GM13977 (cell line): ENCODE measurements at places on chromosomes 11 and 22.

- no peak for DNase-seq
Observed at GRCh38 chr11:83033371-83033770, 38.3 kb downstream of the RAB30 start.

GRCh38 chr22:37542959-37543358, 17.3 kb upstream of the CDC42EP1 start:
- no peak for DNase-seq

DNA sequence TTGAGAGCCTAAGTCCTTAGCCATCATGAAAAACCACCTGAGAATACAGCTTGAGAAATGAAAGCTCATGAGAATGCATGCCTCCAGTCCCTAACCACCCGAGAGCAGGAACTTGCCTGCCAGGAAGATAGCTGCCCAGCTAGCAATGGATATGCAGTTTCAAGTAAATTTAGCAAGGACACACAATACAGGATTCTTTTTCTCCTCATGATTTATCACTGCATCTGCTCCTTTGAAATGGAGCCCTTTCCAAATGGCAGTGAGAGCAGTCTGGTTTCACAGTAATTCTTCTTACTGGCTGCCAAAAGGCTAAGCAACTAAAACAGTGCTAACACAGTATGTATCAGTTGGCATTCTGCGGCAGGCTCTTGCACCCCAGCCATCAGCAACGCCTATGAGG, 109.9 kb downstream of the MICAL3 start:
- DNase-seq, result no peak

- no peak for DNase-seq
Observed at GRCh38 chr22:38271927-38272372, 860 bp downstream of the TMEM184B start.

GRCh38 chr11:85088286-85088685, 538.9 kb downstream of the DLG2 start:
- DNase-seq, result no peak

DNA sequence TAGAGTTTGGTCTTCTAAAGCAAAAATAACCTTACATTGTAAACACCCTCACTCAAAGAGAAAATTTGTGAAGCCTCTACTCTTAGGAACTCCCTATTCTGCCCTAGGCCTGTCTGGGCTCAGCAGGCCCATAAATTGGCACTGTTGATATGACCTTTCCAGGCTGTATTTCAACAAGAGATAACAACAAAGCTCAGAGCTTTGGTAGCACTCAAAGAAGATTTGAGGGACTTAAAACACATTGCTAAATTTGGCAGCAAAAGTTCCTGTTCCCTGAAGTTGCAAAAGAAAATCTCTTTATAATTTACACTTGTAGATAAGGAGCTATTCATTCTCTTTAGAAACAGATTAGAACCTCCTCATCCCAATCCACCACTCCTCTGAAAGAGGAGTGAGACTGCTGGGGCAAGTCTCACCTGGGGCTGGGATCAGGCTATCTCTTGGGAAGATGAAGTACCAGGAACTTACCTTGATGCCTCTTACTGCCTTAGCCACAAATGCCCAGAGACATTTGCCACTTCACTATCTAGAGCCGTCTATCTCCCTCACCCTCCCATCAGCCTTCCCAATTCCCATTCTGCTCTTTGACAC, 110.4 kb upstream of the AKIP1 start:
- no peak for DNase-seq

GRCh38 chr22:44592126-44592823, 94.2 kb upstream of the RTL6 start:
- DNase-seq, result no peak

DNA sequence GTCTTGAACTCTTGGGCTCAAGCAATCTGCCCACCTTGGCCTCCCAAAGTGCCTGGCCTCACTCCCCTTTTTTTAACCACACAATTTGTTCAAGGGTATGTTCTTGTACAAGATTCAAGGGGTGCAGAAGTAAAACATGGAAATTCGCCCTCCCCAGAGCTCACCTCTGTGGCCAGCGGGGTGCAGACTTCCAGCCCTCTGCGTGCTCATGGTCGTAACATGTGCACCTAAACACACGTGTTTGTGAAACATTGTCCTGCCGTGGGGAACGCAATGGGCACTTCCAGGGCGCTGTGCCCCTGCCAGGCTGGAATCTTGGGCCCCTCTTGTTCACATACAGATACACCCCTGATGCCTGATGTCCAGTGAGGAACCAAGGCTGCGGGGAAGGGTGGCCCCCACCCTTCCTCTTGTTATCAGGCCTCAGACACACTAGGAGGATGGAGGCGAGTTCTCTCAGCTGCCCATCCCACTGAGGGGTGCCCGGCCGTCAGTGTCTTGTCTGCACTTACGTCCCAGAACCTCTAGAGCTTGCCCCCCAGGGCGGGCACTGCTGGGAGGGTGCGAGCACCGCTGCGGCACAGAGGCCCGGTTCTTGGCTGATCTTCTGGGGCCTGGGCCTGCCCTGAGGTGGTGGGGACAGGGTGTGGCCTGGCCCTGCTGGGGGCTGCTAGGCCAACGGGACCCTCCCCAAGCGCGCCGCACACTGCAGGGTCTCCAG, 4.1 kb upstream of the EPS8L2 start:
- no peak for DNase-seq

DNA sequence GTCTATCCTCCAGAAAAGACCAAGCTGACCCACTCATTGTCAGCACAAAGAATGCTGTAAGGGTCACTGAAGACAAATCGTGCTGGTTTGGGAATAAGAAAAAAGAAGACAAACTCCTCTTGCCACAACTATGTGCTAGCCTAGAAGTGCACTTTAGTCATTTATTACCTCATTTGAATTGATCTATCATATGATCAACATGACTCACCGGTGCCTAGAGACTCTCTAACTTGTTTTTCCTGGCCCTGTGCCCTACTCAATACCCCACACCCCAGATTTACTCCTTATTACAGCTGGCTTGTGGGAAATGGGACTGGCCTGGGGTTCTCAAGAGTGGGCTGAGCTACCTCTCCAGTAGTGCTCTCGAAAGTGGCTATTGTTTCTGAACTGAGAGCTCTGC, 35.9 kb upstream of the HORMAD2 start:
- no peak for DNase-seq

- peak; percentile 86 for DNase-seq
Observed at GRCh38 chr11:125072218-125072960, 9.3 kb downstream of the SLC37A2 start.

DNA sequence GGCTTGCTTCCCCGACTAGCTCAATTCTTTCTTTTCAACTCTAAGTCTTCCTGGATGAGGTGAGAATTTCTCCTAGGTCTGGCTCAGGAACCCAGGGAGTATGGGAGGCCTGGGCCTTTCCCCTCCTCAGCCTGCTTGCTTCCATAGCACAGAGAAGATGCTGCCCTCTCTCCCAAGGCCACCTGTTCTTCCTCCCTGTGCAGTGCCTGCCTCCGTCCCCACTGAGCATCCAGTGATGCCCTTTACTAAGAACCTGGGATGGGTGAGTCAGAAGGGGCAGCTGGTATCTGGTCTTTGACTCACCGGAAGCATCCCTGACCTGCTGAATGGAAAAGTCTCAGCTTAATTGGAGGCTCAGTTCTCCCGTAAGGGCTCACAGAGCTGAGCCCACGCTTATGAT, 607.9 kb downstream of the BUD13 start:
- DNase-seq, result no peak

DNA sequence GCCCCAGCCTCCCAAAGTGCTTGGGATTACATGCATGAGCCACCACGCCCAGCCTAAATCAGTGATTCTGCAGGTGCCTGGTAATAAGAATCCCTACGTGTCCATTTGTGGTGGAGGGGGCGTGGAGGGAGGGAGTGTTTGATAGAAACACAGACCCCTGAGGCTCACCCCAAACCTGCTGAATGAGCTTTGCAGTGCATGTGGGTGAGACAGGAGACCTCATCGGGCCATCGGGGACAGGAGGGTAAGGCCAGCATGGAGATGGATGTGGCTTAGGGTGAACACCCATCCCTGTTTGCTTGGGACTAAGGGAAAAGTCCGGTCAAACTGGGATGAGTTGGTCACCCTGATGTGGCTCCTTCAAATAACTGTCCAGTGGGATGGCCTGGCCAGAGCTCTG, 71.3 kb upstream of the ALX4 start:
- no peak for DNase-seq

GRCh38 chr11:73399159-73399590, 23.0 kb downstream of the RELT start:
- no peak for DNase-seq

DNA sequence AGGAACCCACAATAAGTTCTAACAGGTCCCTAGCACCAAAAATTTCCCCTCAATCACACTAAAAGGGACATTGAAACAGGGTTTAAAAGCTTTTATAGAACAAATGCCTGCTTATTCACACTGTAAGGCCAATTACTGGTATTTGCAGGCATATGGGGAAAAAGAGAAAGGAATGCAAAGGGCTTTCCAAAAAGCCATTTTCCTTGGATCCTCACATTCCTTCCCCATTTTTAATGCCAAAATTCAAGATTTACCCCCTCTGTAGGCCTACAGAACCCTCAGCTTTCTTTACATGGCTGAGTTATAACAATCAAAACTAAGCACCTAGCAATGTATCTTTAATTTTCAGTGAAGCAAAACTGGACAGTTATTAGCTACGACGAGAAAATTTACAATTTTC, 102.0 kb downstream of the SBF2 start:
- DNase-seq, result no peak

DNA sequence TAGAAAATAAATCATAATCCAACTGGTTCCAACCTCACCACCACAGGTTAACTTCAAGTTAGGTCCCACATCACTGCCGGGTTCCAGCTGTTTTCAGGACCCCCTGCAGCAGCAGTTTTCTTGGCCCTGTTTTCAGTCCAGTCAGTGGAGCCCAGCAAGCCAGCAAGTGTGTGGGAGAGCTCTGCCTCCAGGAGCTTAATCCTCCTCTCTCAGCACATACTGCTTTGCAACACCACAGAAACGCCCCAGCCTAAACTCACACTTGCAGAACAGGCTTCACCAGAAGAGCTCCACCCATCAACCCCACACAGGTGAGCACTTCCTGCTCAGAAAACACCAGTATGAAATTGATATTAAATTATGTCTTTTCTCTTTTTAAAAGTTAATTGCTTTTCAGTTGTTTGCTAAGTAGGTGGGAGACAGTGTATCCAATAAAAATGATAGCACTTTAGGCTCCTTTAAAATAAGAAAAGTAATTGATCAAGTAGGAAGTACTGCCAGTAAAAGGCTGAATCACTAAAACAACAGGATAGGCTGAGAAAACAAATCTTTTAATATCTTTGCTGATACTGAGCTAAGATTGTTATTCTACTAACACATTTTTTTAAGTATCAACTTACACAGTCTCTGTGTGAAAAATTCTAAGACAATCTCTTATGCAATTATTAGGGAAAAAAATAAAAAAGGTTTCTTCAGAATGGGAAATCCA, 81.5 kb upstream of the TP53AIP1 start:
- DNase-seq, result no peak

DNA sequence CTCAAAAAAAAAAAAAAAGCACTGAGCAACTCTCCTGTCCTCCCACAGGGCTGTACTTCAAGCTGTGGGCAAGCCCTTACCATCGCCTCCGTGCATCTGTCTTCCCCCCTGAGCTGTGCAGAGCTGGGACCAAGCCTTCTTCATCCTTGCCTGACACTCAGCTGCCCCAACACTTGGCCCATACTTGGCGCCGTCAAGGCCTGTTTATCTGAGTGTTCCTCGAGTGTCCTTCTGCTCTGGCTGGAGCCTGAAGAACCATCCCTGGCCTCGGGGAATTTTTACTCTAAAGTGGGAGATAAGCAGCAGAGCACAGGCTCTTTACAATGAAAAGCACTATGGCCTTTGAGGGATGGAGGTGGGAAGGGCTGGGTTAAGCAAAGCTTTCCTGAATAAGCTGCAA, 1.6 kb upstream of the TIRAP start:
- DNase-seq, result no peak

- DNase-seq, result no peak
Observed at GRCh38 chr11:120929090-120929489, 94.8 kb upstream of the TBCEL start.

- DNase-seq, result no peak
Observed at GRCh38 chr11:27013781-27014361, 20.0 kb downstream of the FIBIN start.

GRCh38 chr11:7575841-7576725, 62.3 kb downstream of the PPFIBP2 start:
- DNase-seq, result no peak

DNA sequence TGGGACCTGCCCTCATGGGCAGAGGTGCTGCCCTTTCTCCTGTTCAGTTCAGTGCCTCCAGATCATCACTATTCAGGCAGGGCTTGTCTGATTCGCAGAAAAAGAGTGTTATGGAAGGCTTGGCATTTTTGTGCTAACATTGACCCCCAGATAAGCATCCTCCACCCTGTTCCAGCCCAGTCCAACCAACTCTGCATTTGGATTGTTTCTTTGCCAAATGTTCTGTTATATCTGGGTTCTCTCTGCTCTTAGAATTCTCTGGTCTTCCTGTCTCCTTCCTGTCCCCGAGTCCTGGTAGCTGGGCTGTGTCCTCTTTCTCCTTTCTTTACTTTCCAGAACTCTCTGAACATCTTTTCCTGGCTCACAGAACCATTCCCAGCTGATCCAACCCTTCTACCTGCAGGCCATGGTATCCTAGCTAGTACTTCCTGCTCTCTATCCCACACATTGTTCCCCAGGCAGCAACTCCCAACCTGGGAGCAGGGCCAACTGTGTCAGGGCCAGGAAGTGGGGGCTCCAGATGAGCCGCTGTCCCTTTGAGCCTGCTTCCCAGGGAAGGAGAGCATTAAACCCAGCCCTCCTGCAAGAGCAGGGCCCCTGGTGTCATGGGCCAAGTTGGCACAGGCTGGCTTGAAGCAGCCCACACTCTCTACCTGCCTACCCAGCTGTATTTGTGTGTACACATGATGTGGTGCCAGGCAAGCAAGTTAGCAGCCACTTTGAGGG, 280.7 kb upstream of the CADM1 start:
- DNase-seq, result no peak

GRCh38 chr22:19757140-19757984, 3.2 kb upstream of the TBX1 start:
- peak; percentile 71 for DNase-seq

GRCh38 chr22:39241794-39242594, 2.8 kb downstream of the PDGFB start:
- DNase-seq, result no peak

DNA sequence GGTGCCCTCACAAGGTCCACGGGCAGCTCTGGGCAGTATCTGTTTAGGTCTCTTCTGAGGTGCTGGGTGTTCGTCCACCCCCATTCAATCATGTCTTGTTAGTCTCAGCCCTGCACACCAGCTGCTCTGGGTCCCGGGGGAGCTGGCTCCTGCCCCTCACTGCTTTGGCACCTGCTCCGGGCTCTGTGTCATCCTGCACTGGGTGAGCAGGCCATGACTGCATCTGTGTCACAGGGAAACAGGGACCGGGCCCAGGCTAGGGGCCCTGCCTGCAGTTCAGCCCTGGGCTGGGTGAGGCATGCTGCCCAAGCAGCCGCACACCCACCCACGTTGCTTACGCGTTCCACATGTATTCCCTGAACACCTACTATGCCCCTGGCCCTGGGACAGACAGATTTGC, 43.9 kb downstream of the ELFN2 start:
- DNase-seq, result no peak

GRCh38 chr22:37484480-37485394, 1.4 kb downstream of the MFNG start:
- DNase-seq, result peak; percentile 79

GRCh38 chr11:119816660-119817059, 87.7 kb upstream of the NECTIN1 start:
- DNase-seq, result no peak

- no peak for DNase-seq
Observed at GRCh38 chr11:30789270-30789669, 203.1 kb upstream of the MPPED2 start.
